ENCODE measurements at places on chromosomes 2 and 18.
A peak's percentile ranks its signal among the peaks of the same experiment; 100 is the strongest.

- DNase-seq = peak; percentile 54
These were observed 1.3 kb upstream of the SMAD2 start for GRCh38 chr18:47931718-47932103.

DNA sequence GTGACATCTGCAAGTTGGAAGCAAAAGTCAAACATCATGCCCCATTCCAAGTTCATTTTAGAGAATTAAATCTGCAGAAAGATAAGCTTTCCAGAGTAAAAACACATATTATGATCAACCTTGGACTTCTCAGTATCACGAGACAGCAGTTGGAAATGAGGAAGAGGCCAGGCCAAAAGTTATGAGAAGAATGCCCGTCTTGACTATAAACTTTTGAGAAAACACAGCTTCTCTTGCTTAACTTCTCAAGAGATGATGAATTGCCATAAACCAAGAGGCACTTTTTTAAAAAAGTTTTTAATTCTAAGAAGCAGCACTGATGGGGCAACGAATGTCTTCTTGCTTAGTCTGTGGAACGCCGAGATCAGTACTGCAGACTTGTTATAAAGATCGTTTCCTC lies 52.6 kb upstream of the NFU1 start:
- no peak for DNase-seq

DNA sequence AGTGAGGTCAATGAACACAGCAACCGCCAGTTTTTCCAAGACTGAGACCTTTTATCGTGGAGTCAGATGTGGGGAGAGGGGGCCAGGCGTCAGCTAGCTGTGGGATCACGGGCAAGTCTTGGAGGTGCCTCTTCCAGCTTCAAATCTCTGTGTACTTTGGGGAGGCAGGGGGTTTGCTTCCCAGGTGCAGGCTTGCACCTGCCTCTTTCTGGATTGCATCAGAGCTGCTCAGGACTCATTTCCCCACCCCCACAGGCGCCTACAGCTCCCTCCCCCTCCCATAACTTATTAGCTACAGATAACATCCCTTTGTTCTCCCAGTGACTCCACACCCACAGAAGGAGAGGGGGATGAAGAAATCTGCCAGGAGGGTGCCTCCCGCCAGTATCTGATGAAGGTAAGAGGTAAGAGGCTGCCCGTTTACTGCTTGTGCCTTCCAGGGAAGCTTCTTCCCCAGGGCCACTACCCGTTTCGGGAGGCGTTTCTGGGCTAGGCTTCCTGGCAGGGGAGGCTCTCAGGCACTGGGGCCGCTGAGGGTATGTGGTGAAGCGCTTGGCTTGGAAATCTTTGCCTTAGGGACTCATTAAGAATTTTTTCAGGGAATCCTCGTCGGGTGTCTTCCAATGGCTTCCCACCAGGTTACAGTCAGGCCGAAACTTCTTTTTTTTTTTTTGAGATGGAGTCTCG lies 18.8 kb upstream of the MRPL33 start:
- DNase-seq = no peak

DNA sequence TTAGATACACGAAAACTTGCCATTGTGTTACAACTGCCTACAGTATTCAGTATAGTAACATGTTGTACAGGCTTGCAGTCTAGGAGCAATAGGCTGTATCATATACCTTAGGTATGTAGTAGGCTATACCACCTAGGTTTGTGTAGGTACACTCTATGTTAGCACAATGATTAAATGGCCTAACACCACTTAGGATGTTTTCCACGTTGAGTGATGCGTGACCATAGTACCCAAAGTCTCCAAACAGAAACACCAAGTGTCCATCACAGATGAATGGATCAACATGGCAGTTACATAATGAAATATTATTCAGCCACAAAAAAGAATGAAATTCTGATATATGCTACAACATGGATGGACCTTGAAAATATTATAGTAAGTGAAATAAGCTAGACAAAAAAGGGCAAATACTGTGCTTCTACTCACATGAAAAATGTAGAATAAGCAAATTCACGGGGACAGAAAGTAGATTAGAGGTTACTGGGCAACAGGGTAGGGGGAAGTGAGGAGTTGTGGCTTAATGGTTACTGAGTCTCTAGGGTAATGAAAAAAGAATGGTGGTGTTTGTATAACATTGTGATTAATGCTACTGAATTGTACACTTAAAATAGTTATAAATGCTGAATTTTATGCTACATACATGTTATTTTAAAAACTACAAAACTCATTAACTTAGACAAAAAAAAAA lies 62.6 kb downstream of the TMEM131 start:
- DNase-seq = no peak

- DNase-seq = no peak
These were observed 141.2 kb upstream of the RGPD4 start for GRCh38 chr2:107685421-107685986.

DNA sequence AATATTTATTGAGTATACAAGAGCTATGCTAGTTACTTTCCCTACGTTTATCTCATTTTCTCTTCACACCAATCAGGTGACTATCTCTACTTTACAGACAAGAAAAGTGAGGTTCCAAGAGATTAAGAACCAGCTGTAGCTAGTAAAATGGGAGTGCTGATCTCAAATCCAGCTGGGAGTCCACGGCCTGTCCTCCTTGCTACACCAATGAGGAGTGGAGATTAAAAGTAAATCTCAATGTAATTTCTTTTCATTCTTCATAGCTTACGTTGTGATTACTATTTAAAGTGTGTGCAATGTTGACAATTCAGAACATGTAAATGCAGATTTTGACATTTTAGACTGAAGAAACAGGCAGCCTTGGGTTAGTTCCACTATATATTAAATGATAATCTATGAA lies 53.9 kb upstream of the NRP2 start:
- DNase-seq = no peak

Data from activated CD4-positive, alpha-beta T cell treated with anti-CD3 and anti-CD28 coated beads for 36 hours (primary cell).